ENCODE measurements at places on chromosomes 1 and 21. TPM values are rescaled to one million over a fixed set of nuclear protein-coding genes. Genes with fewer than 3 reads are reported as not detected.

The KRTAP10-1 gene
- total RNA-seq, result not detected

GRCh38 chr1:195831789-195832188 lies 776.5 kb downstream of the KCNT2 start:
- DNase-seq, result no peak

- DNase-seq, result no peak
Measured at GRCh38 chr1:234918181-234918841, 210.3 kb downstream of the TOMM20 start.

The RHBDL2 gene
- total RNA-seq, result not detected

The MIXL1 gene
- not detected for total RNA-seq

The EDARADD gene
- 4.9 TPM for total RNA-seq

DNA sequence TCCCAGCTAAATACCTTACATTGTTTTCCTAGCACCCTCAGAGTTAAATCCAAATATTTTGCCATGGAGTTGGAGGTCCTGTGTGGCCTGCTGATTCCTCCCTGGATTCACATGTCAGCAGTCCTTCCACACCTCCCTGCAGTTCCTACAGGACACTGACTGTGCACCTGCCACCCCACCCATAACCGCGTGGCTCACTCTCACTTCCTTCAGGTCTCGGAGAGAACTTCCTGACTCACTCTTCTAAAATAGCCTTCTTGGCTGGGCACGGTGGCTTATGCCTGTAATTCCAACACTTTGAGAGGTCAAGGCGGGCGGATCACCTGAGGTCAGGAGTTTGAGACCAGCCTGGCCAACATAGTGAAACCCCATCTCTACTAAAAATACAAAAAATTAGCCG lies 8.4 kb upstream of the CAMTA1 start:
- DNase-seq, result no peak

DNA sequence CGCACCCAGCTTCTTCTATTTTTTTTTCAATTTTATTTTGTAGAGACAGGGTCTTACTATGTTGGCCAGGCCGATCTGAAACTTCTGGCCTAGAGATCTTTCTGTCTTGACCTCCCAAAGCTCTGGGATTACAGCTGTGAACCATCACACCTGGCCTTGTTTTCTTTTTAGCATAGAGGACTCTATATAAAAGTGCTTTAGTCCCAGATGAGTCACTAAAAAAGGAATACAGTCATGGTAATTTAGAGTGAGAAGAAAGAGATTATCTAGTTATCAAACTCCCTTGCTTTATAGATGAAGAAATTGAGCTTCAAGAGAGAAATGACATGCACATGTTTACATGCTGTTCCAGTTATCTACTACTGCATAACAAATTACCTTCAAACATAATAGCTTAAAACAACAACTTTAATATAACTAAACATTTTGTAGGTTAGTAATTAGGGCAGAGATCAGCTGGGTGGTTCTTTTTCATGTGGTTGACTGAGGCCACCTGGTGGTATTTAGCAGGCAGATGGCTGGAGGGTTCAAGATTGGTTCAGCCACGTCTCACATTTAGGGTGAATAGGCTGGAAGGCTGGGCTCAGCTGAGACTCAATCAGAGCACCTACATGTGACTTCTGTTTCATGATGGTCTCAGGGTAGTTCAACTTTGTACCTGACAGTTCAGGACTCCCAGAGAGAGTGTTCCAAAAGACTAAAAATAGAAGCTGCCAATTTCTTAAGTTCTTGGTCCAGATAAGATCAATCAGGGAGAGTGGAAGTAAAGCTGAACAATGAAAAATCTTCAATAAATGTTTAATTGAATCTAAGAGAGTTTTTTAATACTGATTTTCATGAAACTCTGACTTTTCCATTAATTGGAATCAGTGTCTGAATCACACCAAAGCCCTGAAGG lies 16.9 kb upstream of the MTF2 start:
- DNase-seq, result peak; percentile 26
